ENCODE measurements at places on chromosomes 1 and 21.

DNA sequence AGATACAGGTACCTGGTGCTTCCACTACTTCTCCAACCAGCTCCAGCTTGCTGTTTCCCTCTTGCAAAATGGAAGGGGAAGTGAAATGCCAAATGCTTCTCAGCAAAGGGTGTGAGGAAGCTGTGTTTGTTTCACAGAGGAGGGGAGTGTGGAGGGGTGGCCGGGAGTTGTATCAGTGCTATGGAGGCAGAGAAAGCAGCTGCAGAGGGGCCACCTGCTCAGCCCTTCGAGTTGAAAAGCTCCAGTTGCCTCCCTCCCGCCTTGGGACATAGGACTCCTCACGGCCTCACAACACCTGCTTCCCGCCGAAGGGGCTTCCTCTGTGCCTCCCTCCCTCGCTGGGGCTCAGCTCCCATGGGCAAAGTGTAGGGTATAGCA lies 12.1 kb upstream of the LINGO4 start:
- no peak for DNase-seq

GRCh38 chr21:42566524-42567213 lies 53.0 kb downstream of the SLC37A1 start:
- DNase-seq = peak; percentile 52

GRCh38 chr1:232988572-232989040 lies 38.2 kb downstream of the NTPCR start:
- no peak for DNase-seq

DNA sequence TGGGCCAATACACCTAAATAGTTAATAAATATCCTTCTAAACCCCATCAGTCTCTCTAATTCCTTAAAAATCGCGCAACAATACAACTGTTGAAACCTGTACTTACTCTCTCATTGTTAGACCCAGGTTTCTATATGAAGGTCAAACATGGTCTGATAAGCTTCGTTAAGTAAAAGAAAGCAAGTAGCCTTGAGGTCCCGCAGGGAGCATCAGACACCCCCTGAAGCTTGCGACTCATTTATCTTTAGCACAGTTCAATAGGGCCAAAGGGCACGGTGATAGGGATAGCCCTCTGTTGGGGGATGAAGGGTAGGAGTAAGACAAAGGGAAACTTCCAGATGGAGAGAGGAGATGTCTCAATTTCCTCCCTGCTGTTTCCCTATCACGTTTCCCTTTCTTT lies 27.3 kb upstream of the THEM4 start:
- DNase-seq = no peak

DNA sequence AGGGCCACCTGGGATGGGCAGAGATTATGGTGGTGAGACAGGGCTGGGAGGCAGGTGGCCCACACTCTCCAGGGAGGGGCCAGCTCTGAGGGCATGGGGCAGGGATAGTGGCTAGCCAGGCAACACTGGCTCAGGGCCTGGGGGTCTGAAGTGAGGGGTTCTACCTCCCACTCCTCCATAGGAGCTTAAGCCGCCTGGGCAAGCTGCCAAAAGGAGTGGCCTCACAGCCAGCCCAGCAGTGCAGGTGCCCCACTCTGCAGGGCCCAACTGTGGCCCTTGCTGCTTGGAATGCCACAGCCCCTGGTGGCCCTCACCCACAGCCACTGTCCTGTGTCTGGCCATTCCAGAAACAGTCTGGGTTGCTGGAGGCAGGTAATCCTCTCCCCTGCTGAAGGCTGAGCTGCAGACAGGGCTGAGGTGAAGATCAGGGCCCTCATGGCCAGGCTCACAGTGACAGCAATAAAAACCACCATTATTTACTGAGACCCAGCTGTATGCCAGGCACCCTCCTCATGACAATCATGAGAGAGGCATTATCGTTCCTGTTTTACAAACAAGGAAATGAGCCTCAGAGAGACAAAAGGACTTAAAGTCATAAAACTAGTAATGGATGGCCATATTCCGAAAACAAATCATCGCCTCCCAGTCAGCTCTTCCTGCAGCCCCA lies 31.0 kb downstream of the KIF21B start:
- DNase-seq = no peak

- no peak for DNase-seq
Measured at GRCh38 chr1:13674377-13674776, 25.6 kb upstream of the PRDM2 start.

- no peak for DNase-seq
Measured at GRCh38 chr1:25524568-25525360, 18.6 kb upstream of the LDLRAP1 start.

DNA sequence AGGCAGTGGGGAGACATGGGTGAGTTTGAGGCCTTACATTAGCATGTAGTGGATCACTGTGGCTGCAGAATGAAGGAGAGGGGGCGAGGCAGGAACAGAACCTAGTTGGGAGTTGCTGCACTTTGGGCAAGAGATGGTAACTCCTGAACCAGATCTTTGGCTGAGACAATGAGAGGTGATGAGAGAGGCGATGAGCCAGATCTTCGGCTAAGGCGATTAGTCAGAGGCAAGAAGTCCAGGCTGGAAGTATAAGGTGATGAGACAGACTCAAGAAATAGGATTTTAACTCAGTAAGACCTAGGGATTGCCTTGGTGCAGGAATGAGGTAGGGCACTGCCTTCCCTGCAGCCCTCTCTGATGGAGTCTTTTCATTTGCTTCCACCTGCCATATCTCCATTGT lies 9.1 kb upstream of the ARTN start:
- no peak for DNase-seq

DNA sequence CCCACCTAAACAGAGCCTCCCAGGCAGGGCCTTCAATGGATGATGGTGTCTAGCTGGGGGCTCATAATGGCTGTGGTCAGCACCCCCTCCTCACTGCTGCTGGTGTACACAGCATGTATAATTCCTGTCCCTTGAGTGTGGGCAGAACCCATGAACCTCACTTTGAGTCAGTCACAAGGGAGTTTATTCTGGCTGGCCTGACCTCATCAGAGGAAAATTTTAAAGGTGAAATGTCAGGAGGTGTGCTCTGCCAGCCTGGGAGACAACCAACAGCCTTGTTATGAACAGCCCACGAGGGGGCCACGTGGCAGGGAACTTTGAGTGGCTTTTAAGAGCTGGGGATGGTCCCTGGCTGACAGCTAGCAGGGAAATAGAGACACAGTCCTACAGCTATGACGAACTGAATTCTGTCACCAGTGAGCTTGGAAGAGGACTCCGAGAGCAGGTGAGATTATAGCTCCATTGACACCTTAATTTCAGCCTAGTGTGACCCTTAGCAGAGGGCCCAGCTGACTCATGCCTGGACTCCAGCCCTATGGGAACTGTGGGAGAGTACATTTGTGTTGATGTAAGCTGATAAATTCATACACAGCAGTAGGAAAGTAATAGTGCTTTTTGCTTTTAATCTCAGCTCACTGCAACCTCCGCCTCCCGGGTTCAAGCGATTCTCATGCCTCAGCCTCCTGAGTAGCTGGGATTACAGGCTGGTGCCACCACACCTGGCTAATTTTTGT lies 73.5 kb upstream of the RUNX3 start:
- DNase-seq = no peak

- no peak for DNase-seq
Measured at GRCh38 chr1:19356266-19356665, 44.1 kb downstream of the SLC66A1 start.

DNA sequence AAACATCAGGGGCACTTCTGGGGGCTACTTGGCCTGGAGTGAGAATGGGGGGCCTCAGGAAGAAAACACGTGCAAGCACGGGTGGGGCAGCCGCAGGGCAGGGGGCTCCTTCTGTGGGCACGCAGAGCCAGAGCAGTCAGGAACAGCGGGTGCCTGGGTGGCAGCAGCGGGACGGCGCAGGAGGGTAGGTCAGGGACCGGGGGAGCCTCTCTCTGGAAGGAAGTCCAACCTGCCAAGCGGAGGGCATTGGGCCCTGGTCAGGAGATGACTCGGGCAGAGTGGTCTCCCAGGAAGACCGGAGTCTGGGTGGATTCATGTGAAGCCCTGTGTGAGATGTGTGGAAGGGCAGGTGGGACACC lies 27.1 kb downstream of the CTNNBIP1 start:
- no peak for DNase-seq

GRCh38 chr21:42191064-42191463 lies 27.9 kb upstream of the ABCG1 start:
- no peak for DNase-seq

GRCh38 chr21:45825219-45825618 lies 156.4 kb upstream of the COL6A1 start:
- no peak for DNase-seq

GRCh38 chr1:157186281-157186992 lies 48.2 kb upstream of the ETV3 start:
- no peak for DNase-seq

DNA sequence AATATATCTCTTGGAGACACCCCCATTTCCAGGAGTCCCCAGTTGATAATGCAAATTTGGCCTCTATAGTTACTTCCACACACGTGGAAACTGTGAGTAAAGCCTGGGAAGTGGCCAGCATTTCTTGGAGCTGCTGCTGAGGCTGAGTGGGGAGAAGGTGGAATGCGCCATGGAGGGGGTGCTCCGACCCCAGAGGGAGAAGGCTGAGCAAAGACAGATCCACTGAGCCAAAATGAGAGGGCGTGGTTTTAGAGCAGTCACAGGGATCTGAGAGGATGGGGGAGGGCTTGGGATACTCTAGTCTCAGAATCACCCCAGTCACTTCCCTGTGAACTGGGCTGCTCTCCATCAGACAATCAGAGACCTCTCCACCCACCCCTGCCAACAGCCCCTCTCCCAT lies 38.7 kb downstream of the TRIM62 start:
- no peak for DNase-seq

DNA sequence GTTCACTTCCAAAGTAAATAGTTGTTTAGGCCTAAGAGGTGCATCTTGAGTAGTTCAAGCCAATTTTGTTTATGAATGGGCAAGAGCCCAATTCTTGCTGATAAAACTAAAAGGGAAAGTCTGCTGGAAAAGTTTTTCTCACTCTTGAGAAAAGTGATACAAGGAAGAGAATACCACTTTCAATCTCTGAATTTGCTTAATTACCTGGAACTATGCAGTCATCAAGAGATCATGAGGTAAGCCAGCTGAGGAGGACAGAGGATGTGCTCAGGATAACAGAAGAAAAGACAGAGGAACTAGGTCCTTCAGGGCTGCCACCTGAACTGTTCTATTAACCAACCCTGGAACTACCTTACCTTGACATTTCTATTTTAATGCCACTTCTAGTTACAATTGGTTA lies 42.2 kb downstream of the ILDR2 start:
- no peak for DNase-seq

DNA sequence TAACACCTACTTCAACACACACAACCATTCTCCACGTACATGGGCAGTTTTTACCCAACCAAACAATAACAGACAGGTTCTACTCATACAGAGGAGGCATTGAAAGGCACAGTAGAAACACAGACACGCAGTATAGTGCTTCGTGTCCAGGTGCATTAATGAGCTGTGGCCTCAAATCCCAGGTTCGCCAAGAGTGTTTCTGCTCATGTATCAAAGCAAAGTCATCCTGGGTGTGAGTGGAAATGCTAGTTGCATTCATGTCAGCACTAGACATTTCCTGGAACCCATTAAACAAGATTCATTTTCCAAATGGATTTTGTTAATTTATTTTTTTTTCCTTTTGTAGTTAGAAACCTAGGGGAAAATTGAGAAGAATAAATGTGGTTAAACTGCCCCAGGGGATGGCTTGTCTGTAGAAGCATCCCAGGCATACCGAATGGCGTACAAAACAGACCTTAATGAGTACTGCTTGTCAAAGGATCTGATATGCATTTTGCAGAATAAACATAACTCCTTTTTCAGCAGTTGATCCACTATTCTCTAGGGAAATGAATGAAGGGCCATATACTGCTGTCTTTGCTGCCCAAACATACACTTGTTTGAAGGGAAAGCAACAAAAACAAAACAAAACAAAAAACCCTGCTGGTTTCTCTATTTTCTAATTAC lies 298.6 kb upstream of the ST6GALNAC5 start:
- DNase-seq = no peak

DNA sequence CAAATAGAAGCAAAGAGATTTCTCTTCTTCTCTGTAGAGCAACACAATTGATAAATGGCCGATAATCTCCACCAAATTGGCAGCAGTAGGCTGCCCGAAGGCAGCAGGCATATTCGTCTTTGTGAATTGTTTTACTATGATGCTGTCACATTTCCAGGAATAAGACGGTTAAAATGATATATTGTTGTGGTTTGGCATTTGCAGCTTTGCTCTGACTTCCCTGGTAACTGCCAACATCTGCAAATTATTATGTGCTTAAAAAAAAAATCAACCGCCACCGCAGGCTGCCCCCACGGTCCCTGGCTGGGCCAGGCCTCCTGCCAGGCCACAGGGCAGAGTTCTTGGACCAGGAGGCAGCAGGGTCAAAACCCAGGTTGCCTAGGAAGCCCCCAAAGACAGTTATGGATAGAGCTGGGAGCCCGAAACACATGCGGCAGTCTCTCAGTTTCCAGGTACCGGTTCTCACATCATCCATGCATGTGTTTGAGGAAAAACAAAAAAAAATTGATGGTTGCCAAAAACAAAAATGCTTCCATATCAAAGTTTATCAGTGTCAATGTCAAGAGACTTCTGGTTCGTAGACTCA lies 179.3 kb downstream of the ETS2 start:
- no peak for DNase-seq

DNA sequence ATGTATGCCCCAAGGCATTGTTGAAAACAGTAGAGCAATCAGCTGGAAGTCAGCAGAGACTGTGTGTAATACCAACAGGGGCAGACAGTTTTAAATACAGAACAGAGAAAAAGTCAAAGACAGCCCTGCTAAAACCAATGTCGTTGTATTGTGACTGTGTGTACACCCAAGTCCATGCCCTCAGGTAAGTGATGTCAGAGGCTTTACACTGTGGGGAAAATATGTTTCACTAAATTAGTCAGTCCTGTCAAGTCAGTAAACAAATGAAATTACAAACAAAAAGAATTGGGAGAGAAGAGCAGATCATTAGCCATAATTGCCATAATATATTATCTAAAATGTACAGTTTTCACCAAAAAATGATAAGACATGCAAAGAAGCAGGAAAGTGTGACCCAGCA lies 2.4 kb upstream of the CYP2J2 start:
- no peak for DNase-seq

- no peak for DNase-seq
Measured at GRCh38 chr21:38987633-38988508, 182.1 kb downstream of the ETS2 start.

- DNase-seq = no peak
Measured at GRCh38 chr1:154906621-154907081, 29.9 kb downstream of the PMVK start.

DNA sequence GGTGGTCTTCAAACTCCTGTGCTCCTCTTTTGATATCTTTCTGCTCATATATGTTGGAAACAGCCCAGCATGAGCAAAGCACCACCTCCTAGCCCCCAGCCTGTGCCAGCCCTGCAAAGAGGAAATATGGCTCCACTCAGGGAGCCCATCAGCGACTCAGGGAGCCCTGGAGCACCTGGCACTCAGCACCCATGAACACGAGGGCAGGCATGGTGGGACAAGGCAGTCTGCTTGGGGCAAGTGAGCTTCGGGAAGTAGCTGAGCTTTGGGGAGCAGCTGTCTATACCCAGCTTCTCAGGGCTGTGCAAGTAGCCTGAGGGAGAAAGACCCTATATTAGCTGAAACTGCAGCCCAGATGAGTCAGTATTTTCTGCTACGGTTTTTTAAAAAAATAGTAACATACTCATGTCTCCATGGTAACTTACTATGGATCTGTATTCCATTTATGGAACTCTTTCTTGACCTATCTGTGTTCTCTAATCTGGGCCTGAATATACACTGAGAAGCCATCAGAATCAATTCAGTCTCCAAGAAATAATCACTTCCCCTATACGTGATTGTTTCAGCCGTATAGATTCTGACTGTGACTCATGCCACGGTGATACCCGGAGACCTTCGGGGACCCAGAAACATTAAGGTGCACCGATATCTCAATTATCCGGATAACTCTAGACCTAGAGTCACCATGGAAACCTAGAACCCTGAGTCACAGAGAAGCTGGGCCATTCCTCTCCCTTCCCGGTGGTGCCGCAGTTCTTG lies 1.5 kb upstream of the ETS2 start:
- no peak for DNase-seq

Measured in activated effector memory CD4-positive, alpha-beta T cell treated with anti-CD3 and anti-CD28 coated beads, Interleukin-2, amount 50 U/mL, for 16 hours (primary cell).